ENCODE measurements at places on chromosomes 2 and 18. TPM values are rescaled to one million over a fixed set of nuclear protein-coding genes. Genes with fewer than 3 reads are reported as not detected.
A peak's percentile ranks its signal among the peaks of the same experiment; 100 is the strongest.

DNA sequence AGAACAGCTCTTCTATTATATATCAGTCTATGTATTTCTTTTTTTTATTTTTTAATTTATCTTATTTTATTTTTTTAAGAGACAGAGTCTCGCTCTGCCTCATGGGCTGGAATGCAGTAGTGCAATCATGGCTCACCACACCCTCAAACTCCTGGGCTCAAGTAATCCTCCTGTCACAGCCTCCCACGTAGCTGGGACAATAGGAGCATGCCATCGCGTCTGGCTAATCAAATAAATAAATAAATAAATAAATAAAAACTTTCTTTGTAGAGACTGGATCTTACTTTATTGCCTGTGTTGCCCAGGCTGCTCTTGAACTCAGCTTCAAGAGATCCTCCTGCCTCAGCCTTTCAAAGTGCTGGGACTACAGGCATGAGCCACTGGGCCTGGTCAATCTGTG lies 117.0 kb downstream of the RBMS1 start:
- peak overlapping the region; percentile 68 for H3K27ac ChIP-seq
- no peak for DNase-seq
- peaks cover 6% of the 10 kb centered on the region for H3K27me3 ChIP-seq
- no peaks in the 10 kb centered on the region for H3K36me3 ChIP-seq

The ANKAR gene
- 8.5 TPM for total RNA-seq

DNA sequence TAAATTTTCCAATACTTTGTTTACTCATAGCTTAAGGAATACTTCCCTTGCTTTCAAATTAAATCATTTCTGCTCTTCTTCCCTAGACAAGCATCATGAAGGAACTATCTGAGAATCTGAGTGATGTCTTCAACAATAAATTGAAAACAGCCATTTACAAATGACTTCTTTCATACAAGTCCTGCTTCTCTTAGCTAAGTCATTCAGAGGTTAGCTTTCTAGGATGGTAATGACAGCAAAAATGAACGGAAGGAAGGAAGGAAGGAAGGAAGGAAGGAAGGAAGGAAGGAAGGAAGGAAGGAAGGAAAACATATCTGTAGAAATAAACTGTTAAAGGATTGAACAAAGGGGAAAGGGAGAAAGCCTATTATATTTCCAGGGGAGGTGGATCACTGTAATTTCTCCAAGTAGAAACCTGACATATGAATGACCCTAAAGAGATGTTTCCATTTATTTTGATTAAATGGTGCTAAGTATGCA lies 335.0 kb upstream of the KYNU start:
- no peaks in the 10 kb centered on the region for H3K27me3 ChIP-seq
- no peak overlapping the region for H3K27ac ChIP-seq
- peaks cover 3% of the 10 kb centered on the region for H3K4me1 ChIP-seq
- no peak overlapping the region for H3K4me3 ChIP-seq

DNA sequence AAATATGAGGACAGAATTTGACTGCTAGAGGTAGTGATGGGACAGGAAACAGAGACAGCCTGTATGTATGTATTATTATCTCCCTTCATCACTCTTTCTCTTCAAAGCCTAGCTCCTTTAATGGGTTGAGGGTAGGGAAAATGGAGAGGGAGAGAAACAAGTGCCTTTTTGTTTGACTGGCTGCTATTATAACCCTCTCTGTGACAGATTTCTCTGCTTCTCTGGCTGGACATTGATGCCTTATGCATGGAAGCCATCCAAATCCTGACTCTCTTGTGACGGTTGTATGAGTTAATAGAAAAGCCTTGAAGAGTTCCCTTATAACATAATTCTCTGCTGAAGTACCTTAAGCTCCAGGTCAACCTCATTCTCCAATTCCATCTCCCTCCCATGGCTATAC lies 118.5 kb upstream of the COL5A2 start:
- no peak overlapping the region for H3K4me3 ChIP-seq
- H3K27ac ChIP-seq = no peak overlapping the region
- H3K27me3 ChIP-seq = no peaks in the 10 kb centered on the region
- no peak for DNase-seq
- no peaks in the 10 kb centered on the region for H3K36me3 ChIP-seq

GRCh38 chr2:136058262-136058661 lies 59.7 kb downstream of the CXCR4 start:
- H3K36me3 ChIP-seq = no peaks in the 10 kb centered on the region
- no peak overlapping the region for H3K4me3 ChIP-seq
- H3K27ac ChIP-seq = no peak overlapping the region
- no peak for DNase-seq
- peaks cover 11% of the 10 kb centered on the region for H3K4me1 ChIP-seq

GRCh38 chr18:26794230-26795101 lies 71.0 kb downstream of the AQP4 start:
- no peaks in the 10 kb centered on the region for H3K4me1 ChIP-seq
- H3K36me3 ChIP-seq = no peaks in the 10 kb centered on the region
- H3K27me3 ChIP-seq = peaks cover 2% of the 10 kb centered on the region
- H3K27ac ChIP-seq = no peak overlapping the region
- no peak for DNase-seq

- no peak overlapping the region for H3K27ac ChIP-seq
- no peaks in the 10 kb centered on the region for H3K36me3 ChIP-seq
- DNase-seq = no peak
- no peaks in the 10 kb centered on the region for H3K4me1 ChIP-seq
These were observed 967.8 kb downstream of the BCL11A start for GRCh38 chr2:59585655-59586054.

The MARCHF4 gene
- total RNA-seq = 0.46 TPM

The SERPINB12 gene
- not detected for total RNA-seq

- no peak overlapping the region for H3K27ac ChIP-seq
- no peak for DNase-seq
- no peak overlapping the region for H3K4me3 ChIP-seq
- no peaks in the 10 kb centered on the region for H3K4me1 ChIP-seq
- peaks cover 10% of the 10 kb centered on the region for H3K36me3 ChIP-seq
These were observed 65.8 kb downstream of the SGPP2 start for GRCh38 chr2:222490131-222490530.

The PDIA6 gene
- total RNA-seq = 292 TPM

DNA sequence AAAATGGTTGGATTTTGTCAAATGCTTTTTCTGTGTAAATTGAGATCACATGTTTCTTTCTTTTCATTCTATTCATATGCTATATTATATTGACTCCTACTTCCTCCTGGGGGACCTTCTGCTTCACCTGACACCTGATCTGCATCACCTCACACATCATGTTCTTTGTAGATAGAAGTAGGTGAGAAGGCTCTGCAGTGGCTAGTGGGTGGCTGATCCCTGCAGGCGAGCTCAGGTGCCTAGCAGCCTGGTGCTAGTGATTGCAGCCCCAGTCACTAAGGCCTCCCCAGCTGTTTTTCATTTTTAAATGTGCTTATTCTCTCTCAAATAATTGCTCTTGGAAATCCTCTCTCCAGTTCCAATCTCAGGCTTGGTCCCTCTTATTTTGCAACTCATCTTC lies 33.6 kb downstream of the MC4R start:
- DNase-seq = no peak
- H3K4me1 ChIP-seq = no peaks in the 10 kb centered on the region
- H3K36me3 ChIP-seq = no peaks in the 10 kb centered on the region
- no peaks in the 10 kb centered on the region for H3K27me3 ChIP-seq

DNA sequence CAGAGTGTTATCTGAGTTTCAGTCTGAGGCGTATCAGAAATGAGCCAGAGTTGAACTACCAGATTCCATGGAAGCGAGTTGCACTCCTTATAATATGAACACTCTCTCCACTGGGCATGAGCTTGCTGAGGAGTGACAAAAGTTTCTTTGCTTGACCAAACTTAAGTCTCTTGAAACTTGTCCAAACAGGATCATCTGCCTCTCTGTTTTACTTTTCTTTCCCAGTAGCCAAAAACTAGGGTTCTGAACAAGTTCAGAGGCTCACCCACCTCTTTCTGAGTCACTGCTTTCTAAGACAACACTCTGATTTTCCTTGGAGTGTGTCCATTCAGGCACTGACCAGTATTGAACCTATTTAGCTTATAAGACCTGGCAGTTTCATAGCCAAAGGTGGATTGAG lies 233.2 kb upstream of the TCF4 start:
- no peak for DNase-seq
- no peaks in the 10 kb centered on the region for H3K4me1 ChIP-seq
- no peak overlapping the region for H3K4me3 ChIP-seq
- H3K27ac ChIP-seq = no peak overlapping the region
- no peaks in the 10 kb centered on the region for H3K27me3 ChIP-seq

The ANO7 gene
- 16.1 TPM for total RNA-seq

DNA sequence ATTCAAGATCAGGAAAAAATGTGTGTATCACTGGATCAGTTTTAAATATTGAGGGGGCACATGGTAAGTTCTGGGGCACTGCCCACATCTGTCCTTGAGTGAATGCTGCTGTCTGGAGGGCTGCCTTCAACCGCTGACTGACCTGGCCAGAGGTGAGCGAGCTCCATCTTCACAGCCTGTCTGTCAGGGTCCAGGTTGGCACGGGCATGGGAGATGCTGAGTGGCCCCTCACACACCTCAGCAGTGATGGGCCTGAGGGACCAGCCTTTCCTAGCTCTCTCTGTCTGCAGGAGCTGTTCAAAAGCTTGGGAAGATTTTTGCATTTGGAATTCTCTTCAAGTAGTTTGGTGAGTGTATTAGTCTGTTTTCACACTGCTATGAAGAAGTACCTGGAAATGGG lies 114.8 kb upstream of the ALKAL2 start:
- no peaks in the 10 kb centered on the region for H3K36me3 ChIP-seq
- no peak overlapping the region for H3K4me3 ChIP-seq
- H3K4me1 ChIP-seq = no peaks in the 10 kb centered on the region

The CYS1 gene
- total RNA-seq = 7.3 TPM

GRCh38 chr2:102637358-102637757 lies 18.0 kb downstream of the SLC9A2 start:
- peaks cover 5% of the 10 kb centered on the region for H3K4me1 ChIP-seq
- peaks cover 3% of the 10 kb centered on the region for H3K27me3 ChIP-seq
- no peak for DNase-seq
- no peaks in the 10 kb centered on the region for H3K36me3 ChIP-seq

The NR4A2 gene
- total RNA-seq = 3.9 TPM

DNA sequence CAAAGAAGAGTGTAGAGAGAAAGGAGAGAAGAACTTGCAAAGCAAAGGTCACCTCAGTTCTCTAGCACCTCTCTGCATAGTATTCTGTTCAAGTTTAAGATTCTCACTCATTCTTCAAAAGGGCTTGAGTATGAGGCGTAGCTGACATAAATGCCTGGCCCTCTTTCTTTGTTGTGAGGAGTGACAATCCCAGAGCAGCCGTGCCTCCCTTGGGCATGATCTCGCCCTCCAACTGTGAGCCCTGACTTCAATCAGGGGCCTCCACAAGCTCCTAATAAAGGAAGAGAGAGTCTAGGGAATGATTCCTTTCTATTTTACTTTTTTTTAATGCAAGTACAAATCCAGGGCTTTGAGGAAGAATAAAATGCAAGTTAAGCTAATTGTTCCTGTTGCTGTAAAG lies 402.7 kb downstream of the LRP1B start:
- no peaks in the 10 kb centered on the region for H3K4me1 ChIP-seq
- no peak overlapping the region for H3K27ac ChIP-seq
- no peak overlapping the region for H3K4me3 ChIP-seq

DNA sequence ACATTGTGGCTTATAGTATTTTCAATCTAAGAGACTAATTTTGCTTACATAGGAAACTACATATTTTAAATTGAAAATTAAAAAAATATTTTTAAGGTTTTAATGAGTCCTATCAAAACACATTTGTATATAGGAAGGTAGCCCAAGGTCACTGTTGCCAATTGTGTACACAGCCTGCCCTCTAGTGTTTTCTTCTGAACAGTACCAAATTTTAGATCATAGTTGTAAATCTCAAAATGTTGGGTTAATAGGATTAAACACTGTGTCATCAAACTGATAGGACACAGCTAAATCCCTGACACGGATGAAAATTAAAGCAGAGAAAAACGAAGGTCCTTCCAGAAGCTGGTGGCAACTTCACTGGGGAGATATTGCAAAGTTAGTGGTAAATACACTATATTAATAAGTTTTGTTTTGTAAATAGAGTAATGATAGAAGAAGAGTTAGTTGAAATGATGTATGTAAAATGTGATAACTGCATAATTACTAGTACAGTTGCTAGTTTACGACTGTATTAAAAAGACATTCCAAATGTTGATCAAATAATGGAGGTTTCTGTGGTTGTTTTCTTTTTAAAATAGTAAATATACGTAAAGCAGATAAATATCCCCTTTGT lies 19.7 kb downstream of the CLUL1 start:
- no peak overlapping the region for H3K4me3 ChIP-seq
- no peaks in the 10 kb centered on the region for H3K27me3 ChIP-seq
- H3K36me3 ChIP-seq = no peaks in the 10 kb centered on the region
- no peak for DNase-seq

DNA sequence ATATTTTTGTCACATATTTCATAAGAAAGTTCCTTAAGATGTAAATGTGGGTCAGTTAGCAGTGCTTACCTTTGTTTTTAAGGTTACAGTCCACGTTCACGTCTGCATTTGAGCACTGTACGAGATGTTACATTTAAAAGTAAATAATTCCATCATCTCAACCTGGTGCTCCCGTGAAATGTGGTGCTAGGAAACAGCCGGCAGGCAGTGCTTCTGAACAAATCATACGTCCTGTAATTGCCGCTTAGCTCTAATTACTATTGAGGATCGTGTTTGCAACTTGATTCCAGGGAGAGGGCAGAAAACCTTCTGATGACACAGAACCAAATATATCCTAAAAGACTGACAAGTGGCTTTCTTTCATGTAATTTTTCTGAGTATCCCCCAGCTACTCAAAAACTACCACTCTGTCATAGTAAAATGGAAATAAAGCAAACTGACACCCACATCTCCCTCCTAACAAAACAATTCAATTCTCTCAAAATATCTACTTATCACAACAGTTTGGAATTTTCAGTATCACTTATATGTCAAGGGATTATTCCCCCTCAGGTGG lies 297.8 kb upstream of the SESTD1 start:
- DNase-seq = no peak
- no peaks in the 10 kb centered on the region for H3K36me3 ChIP-seq
- H3K27ac ChIP-seq = no peak overlapping the region
- H3K4me1 ChIP-seq = no peaks in the 10 kb centered on the region

The GAD1 gene
- total RNA-seq = 129 TPM

GRCh38 chr18:79963658-79964329 lies 649 bp upstream of the HSBP1L1 start:
- H3K4me1 ChIP-seq = peaks cover 3% of the 10 kb centered on the region
- peaks cover 14% of the 10 kb centered on the region for H3K27me3 ChIP-seq
- DNase-seq = no peak
- no peak overlapping the region for H3K4me3 ChIP-seq
- no peak overlapping the region for H3K27ac ChIP-seq
- peaks cover 3% of the 10 kb centered on the region for H3K36me3 ChIP-seq

DNA sequence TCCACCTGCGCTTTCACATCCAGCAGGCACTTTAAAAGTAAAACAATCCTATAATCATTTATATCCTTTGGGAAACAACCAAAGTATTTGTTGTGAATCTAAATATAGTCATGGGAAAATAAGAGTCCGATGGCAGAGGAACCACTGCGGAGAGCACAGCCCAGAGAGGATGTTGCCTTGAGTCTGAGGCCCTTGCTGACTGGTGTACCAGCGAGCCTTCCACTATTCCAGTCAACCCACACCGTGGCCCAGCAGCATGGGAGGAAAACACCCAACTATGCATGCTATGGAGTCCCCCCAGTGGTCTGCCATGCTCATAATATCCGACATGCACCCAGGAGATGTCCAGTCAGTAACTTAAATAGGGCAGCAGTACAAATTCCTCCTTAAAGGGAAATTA lies 21.6 kb downstream of the KANSL3 start:
- no peak overlapping the region for H3K4me3 ChIP-seq
- peaks cover 36% of the 10 kb centered on the region for H3K36me3 ChIP-seq
- no peak for DNase-seq
- H3K27me3 ChIP-seq = peaks cover 2% of the 10 kb centered on the region
- H3K27ac ChIP-seq = no peak overlapping the region

GRCh38 chr2:157900203-157900602 lies 24.1 kb upstream of the ACVR1 start:
- H3K4me3 ChIP-seq = no peak overlapping the region
- H3K27ac ChIP-seq = no peak overlapping the region
- H3K36me3 ChIP-seq = no peaks in the 10 kb centered on the region
- H3K27me3 ChIP-seq = peaks cover 1% of the 10 kb centered on the region
- H3K4me1 ChIP-seq = peaks cover 10% of the 10 kb centered on the region

The BBS5 gene
- 3.2 TPM for total RNA-seq

All from endothelial cell (in vitro differentiated cells).